ENCODE measurements at places on chromosomes 12 and 14.

DNA sequence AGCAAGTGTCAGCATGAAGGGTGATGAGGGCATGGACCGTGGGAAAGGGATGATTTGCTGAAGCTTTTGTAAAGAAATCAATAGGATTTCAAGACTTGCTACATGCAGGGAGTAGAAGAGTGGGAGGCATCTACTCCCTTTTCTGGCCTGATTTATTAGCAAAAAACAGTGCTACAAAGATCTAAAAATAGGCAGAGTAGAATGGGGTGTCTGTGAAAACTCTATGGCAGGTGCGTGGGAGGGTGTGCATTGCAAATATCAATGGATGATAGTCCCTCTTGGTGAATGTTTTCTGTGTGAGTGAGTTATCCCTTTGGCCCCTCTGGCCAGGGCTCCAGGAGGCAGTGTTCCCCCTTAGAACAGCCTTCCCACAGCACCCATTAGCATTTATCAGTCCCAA is 139.0 kb downstream of the SMOC1 start:
- no peak for DNase-seq

GRCh38 chr12:105057174-105057573 is 27.1 kb downstream of the ALDH1L2 start:
- DNase-seq: no peak

- DNase-seq: no peak
These were observed at the start of gene TNFRSF1A for GRCh38 chr12:6341417-6342139. Gene TNFRSF1A, minus strand, starts transcription at chr12:6342076. Its CDS starts 262 bp downstream, at chr12:6341814.

DNA sequence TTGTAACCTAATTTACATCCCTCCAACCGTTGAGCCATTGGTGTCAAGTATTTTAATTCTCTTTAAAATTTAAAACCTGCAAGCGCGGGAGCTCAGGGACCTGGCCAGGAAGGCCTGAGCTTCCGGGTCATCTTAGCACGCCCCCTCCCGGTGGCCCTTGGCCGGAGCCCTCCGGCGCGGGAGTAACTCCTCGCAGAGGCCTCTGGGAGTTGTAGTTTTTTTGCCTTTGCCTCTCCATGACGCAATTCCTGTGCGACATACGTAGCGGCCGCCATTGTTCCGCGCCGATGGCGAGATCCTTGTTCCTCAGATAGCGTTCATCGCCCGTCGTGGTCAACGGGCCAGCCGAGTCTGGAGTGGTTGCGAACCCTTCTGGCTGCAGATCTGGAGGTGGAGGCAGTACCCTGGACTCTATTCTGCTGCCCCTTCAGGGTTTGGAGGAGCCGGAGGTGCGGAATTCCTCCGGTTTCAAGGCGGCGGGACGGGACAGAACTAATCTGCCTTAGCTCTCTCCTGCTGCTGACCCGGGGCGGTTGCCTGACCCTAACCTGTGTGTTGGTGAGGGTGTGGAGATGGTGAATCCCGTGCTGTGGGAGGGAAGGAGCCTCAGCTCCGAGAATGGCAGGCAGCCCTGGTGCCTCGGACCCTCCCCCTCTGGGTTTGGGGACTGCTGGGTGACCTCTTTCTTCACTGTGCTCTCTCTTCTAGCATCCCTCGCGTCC is at the start of gene ZNF268:
ZNF268 (plus strand) TSS at position 258 of the 722 bp plus-strand sequence. CDS start 503 bp downstream, outside the sequence.
- DNase-seq: peak; percentile 84

DNA sequence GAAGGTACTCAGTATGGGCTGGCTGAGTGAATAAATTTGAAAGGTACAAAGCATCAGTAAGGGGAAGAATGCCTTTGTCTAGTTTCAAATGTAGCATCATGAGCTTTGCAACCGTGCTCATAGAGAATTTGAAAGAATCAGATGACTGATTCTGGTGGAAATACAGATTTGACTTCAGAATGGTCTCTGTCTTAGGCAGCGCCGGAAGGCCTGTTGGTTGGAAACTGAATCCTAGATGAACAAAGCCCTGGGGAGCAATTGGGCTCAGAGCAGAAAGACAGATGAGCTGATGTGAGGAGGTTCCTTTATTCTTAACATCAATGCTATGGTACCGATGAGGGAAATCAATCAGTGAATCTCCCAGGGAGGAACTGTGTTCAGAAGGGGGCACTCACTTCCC is 137.3 kb downstream of the SNAPC1 start:
- no peak for DNase-seq

DNA sequence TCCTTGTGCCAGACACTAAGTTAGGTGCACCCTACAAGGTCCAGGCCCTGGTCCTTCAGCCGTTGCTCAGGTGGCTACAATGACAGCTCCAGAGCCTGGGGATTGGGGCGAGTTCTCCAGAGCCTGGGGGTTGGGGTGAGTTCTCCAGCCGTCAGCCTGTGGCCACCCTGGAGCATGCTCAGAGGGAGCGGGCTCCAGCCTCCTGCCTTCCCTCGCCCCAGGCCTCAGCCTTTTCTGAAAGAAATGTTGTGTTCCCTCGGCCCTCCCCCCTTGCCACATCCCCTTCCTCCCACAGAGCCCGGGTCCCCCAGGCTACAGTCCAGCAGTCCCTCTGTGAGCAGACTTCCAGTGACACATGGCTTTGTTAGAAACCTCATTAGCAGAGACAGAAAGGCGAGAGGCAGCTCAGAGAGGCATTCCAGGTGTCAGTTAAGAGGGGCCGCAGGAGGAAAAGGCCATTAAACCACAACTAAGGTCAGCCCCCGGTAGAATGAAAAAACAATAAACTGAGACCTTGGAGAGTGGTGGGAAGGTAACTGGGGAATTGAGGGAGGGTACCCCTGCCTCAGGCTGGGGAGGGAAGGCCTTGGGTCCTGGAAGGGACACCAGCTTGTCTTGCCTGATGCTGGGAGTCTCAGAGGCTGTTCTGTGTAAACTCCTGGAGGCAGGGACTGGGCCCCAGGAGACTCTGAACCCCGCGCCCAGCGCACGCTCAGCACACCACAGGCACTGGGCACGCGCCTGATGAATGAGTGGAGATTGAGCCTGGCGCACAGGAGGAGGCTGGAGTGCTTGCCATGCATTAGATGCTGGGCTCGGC is 23.1 kb upstream of the COL2A1 start:
- DNase-seq: no peak

DNA sequence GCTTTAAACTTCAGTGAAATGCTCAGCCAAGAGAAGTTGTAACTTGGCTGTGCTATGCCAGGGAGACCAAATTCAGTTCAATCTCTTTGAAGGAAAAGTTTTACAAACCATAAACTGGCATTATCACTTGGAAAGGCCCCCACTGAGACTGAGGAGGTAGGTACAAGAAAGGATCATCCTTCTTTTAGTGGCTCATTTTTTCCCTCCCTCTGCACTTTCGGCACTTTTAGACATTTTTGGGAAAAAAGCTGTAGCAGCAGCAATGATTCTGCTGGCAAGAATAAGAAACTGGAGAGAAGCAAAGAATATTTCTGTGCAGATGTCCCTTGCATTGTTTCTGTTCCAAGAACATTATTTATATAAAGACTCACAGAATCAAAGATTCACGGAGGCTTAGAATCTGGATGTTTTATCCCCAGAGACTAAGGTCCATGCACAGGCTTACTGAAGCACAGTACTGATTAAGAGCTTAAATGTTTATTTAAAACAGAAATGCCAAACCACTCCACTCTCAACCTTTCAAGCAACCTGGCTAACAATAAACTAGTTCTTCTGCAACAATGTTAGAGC is 12.3 kb downstream of the ZC2HC1C start:
- DNase-seq: no peak

DNA sequence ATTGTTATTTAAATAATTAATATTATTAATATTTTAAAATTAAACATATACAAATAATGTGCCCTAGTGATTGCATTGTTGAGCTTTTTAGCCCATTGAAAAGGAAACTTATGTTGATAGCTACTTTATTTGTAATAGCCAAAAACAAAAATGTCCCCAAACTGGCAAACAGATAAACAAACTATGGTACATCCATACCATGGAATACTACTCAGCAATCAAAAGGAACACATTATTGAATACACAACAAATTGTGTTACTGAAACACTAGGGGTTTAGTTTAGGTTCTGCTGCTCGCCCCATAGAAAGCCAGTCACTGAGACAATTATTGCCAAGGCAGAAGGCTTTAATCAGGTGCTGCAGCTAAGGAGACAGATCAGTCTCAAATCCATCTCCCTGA is 239.7 kb upstream of the KITLG start:
- DNase-seq: no peak

GRCh38 chr12:128789356-128789929 is 34.3 kb downstream of the SLC15A4 start:
- no peak for DNase-seq

- DNase-seq: peak; percentile 44
These were observed at the start of gene CCDC184 for GRCh38 chr12:48183091-48183875. Gene CCDC184, plus strand, starts transcription at chr12:48183644. Its CDS starts 479 bp downstream, at chr12:48184123.

DNA sequence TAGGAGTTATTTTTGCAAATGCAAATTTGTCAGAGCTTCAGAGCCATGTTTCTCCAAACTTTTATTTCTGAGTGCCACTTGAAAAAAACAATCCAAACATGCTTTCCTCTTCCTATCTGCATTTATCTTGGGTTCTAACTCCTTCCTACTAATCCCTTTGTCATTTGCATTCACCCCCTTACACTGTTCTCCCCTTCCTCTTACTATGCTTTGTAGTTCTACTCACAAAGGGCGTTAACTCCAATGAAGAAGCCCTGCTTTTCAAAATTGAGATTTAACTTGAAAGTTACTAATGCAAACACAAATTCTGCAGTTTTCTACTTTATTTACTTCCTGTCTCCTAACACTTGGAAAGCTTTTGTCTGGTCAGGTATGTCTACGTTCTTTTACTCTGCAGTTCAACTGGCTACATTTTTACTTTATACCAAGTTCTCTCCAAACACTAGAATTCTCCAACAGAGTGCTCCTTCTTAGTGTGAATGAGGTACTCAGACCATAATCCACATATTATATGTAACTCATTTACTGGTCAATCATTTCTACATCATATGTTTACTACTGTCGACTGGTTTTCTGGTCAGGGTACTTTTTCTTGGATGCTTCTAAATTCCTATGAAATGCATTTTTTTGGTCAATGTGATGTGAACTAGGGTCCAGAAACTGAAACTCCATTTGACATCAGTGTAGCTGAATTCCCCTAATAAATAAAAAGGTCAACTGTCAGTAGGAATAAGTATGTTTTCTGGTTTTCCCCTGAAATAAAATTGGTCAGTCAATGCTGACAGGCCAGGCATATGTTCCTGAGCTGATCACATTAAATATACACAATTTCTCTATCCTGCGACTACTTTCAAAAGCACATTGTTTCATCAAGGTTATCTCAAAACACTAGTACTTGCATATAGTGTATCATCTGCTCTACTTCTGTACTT is 51.2 kb upstream of the OR5AU1 start:
- DNase-seq: no peak

- no peak for DNase-seq
These were observed 8.8 kb upstream of the TRPV4 start for GRCh38 chr12:109842021-109842420.

DNA sequence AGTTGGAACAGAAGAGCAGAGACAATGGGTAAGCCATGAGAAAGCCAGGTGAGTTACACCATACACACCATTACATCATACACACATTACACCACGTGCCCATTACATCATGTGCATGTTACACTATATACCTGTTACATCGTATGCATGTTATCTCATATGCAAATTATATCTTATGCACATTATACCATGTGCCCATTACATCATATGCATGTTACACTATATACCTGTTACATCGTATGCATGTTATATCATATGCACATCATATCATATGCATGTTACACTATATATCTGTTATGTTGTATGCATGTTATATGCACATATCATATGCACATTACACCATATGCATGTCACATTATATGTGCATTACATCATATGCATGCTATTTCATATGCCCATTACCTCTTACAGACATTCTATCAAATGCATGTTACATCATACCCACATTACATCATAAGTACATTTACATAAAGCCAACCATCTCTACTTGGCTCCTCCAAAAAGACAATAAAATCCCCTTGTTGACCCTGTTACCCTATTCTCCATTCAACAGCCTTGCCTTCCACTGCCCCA is 207.2 kb downstream of the KSR2 start:
- no peak for DNase-seq

DNA sequence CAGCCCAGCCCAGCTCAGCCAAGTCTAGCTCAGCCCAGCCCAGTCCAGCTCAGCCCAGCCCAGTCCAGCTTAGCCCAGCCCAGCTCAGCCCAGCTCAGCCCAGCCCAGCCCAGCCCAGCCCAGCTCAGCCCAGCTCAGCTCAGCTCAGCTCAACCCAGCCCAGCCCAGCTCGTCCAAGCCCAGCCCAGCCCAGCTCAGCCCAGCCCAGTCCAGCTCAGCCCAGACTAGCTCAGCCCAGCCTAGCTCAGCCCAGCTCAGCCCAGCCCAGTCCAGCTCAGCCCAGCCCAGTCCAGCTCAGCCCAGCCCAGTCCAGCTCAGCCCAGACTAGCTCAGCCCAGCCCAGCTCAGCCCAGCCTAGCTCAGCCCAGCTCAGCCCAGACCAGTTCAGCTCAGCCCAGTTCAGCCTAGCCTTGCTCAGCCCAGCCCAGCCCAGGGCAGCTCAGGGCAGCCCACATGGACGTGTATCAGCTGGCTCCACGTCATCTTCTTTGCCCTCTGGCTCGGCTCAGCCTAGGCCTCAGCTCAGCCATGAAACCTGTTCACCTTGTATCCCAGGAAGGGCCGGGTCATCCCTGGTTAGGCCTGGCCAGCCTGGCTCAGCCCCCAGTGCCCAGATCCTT is 185.6 kb downstream of the TMEM121 start:
- DNase-seq: no peak

- DNase-seq: no peak
These were observed 1.4 kb upstream of the PHC1 start for GRCh38 chr12:8912914-8913313.

DNA sequence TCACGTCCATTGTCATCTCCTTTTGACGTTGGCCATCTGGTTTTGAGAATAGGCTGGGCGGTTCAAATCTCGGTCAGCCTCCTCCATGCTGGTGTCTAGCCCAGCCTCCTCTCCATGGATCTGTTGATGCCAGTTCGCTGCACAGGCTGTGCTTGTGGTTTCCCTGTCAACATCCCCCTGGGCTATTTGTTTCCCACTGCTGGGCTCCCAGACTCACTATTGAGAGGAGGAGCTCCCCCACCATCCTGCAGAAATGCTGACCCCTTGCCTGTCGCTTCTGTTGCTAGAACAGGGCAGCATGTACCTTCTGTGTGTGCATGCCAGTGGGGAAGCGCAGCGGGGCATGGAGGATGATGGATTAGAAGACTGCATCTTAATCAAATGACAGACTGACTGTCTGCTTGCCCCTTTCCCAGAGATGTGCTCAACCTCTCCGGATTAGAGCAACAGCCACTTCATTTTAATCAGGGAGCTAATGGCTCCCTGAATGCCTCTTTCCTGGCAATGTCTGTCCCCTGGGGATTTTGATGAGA is 170.5 kb downstream of the TSPAN9 start:
- no peak for DNase-seq

DNA sequence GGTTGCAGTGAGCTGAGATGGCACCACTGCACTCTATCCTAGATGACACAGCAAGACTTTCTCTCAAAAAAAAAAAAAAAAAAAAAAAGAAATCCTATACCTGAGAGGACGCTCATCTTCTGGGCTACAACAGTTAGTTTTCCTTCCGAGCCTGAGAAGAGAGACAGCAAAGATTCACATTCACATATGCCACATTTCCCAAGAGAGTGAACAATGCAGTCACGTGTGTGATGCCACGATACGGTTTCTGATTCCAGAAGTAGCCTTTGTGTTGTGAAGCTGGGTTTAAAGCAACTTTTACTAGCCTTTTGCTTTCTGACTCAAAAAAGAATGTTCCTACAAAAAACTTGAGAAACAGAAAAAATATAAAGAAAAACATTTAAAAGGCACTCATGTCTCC is 19.5 kb downstream of the GCN1 start:
- no peak for DNase-seq

GRCh38 chr12:91973813-91974212 is 171.8 kb downstream of the BTG1 start:
- DNase-seq: no peak

GRCh38 chr12:84601483-84601882 is 311.1 kb downstream of the SLC6A15 start:
- DNase-seq: no peak

All from activated CD4-positive, alpha-beta T cell treated with anti-CD3 and anti-CD28 coated beads, Interleukin-2, amount 50 U/mL, for 24 hours (primary cell).